Activated CD8-positive, alpha-beta T cell treated with anti-CD3 and anti-CD28 coated beads, Interleukin-2, amount 10 ng/mL, durations not matched to agents 7 days and 5 days (primary cell): ENCODE measurements at places on chromosomes 16 and 17. TPM values are rescaled to one million over a fixed set of nuclear protein-coding genes. Genes with fewer than 3 reads are reported as not detected.

Gene FZD2
- total RNA-seq: 0.29 TPM

Gene RASL10B
- total RNA-seq: 0.10 TPM

Gene SLFN14
- total RNA-seq: not detected

Gene WDR81
- total RNA-seq: 30.8 TPM

Gene HLF
- 0.13 TPM for total RNA-seq

- DNase-seq: no peak
Measured at GRCh38 chr17:77054936-77055335, 85.8 kb upstream of the SEC14L1 start.

GRCh38 chr16:179211-180092, 807 bp upstream of the HBQ1 start:
- DNase-seq: no peak

- no peak for DNase-seq
Measured at GRCh38 chr17:8087952-8088230, 375 bp upstream of the ALOX12B start.

DNA sequence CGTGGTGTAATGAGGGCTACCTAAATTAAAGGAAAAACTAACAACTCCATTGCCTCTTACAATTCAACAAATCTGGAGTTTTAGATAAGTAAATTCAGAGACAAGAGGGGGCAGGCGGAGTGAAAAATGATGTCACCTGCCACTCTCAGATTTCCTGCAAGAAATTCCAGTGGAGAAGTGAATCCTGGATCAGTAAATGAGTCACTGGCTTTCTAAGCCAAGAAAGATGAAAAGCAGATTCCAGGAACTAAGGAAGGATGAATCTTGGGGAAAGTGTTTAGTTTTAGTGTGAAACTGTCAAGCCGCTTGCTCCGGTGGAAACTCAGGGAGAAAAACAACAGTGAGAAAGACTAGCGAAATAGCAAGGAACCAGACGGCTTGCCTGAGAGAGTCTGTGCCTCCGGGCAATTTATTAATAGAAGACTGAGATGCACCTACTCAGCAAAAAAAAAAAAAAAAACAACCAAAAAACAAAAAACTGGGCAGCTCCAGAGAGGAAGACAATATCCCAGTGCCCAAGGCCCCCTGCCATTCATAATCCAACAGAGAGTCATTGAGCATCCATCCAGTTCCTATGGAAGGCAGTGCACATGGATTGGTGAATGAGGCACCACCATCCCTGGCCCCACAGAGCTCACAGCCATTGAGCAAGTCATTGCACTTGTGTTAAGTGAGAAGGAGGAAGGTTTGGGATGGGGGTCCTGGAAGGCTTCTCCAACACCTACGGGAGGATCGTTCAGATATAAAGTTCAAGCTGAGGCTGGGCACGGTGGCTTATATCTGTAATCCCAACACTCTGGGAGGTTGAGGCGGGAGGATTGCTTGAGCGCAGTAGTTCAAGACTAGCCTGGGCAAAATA, 12.1 kb upstream of the RIPOR1 start:
- no peak for DNase-seq

GRCh38 chr17:40015005-40015997, at the start of gene CSF3:
Gene CSF3, plus strand, starts transcription at chr17:40015440. Its CDS starts 35 bp downstream, at chr17:40015475.
- no peak for DNase-seq
